ENCODE measurements at places on chromosomes 7 and 10.

GRCh38 chr7:102417105-102417504, 16.3 kb upstream of the ORAI2 start:
- DNase-seq: no peak

DNA sequence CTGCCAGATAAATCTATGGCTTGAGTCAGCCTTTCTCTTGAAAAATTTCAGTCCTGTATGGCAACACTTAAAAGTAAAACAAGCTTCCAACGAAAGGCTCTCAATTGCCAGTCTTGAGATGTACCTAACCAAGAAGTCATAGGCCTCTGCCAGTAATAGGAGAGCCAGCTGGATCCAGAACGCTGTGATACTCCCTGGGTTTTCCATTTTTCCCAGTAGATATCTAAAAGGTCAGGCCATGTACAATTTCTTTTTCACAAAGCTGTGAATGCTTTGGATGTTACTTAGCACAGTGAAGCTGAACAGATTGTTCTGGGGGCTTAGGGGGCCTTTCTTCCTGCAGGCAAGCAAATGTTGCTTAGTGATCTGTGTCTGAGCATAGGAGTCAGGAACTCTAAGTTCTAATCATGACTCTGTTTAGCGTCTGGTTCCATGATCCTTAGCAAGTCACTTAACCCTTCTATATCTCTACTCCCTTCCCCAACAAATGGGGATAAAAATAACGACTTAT, 86.5 kb downstream of the ARMH3 start:
- no peak for DNase-seq

- no peak for DNase-seq
These were observed 296.3 kb upstream of the ZMIZ1 start for GRCh38 chr10:78772486-78772885.

GRCh38 chr10:31134311-31134952, 102.8 kb upstream of the ZNF438 start:
- DNase-seq: peak; percentile 14

GRCh38 chr10:9035355-9035754, 980.9 kb downstream of the GATA3 start:
- no peak for DNase-seq

GRCh38 chr10:112946649-112947048, 3.4 kb upstream of the TCF7L2 start:
- no peak for DNase-seq

- DNase-seq: no peak
These were observed 28.5 kb downstream of the PPP2R2D start for GRCh38 chr10:131929122-131929845.

DNA sequence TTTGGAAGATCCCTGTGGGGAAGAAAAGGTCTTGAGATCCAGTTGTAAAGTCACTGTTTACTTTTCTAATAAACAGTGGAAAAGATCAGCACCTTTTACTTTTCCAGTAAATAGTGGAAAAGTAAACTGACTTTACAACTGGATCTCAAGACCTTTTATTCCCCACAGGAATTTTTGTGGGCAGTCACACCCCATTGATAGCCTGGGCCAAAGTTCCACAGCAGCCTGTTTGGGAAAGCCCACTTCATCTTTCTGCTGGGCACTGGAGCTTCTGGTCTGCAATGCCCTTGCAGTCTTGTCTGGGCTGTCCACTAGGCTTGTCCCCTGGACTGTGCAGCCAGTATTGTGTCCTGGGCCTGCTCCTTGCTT, 50.2 kb downstream of the ADCY1 start:
- DNase-seq: no peak

DNA sequence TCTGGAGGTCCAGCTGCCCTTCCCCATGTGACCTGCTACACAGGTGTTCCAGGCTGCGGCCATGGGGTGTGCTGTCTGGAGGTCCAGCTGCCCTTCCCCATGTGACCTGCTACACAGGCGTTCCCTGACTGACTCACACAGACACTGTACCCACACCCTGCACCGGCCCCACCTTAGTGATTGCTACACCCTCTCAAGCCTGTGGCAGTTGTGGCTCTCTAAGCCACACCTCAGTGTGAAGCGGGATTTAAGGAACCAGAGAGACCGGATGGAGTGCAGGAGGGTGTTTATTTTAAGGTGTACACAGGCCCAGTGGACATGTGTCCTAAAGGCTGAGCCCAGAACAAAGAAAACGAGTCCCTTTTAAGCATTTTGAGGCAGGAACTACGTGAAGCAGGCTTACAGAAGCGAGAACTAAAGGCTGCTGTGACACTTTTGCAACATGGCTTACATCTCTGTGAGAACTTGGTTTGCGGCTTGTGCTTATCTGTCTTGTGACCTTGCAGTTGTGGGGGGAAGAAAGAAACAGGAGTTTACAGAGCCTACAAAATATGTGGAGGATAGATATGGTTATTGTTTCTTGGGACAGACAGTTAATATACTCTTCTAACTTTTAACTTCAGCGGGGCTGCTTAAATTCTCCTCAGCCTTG, 326.4 kb downstream of the PAXIP1 start:
- no peak for DNase-seq

DNA sequence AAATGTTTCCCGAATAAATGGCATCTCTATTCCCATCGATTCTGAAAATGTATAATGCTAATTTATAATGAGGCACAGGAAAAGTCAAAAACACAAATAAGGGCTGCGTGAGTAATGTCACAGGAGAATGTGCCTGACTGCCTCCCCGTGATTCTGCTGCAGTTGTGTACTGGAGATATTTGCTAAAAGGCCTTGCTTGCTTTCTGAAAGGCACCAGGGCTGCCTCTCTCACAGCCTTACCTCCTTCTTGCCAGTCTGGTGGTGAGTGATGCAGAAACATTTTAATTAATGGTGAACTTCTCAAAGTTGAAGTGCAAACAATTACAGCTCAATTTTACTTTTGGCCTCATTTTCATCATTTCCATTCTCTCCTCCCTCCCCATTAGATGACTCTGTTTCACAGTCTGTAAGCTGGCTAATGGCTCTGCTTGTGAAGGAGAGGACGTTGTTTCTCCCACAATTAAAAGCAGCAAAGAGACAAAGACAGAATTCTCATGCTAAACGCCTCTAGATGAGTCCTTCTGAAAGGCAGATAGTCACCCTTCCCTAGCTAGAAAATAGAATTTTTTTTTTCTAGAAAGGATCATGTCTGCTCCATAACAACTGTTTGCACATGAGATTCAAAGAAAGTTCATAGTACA, 377.6 kb downstream of the MDFIC start:
- no peak for DNase-seq

GRCh38 chr10:14524691-14525324, 194.1 kb upstream of the FRMD4A start:
- no peak for DNase-seq

DNA sequence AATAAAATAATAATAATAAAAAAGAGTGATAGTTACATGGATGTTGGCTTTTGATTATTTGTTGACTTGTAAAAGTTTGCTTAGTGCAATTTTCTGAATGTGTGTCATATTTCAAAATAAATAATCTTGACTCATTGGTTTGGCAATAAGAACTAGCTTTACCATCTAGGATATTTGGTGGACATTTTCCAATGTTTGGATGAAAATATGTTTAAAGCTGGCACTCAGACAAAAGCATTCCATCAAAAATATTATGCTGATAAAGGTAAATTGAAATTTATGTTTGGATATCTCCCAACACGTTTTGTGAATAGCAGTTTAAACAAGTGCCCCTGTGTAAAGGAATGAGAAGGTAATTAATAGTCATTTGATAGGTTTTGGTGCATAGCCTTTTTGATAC, 62.5 kb upstream of the KCNMA1 start:
- DNase-seq: no peak

GRCh38 chr10:62463364-62463763, 89.2 kb downstream of the ZNF365 start:
- DNase-seq: no peak

GRCh38 chr10:101229266-101230182, at the start of gene LBX1:
LBX1 (minus strand) TSS chr10:101229463; CDS start chr10:101228815, 648 bp downstream.
- DNase-seq: no peak

- DNase-seq: no peak
These were observed 249.5 kb downstream of the RPS24 start for GRCh38 chr10:78283069-78283682.

Data from T1000 (cell line).